Calu3 (cell line): ENCODE measurements at places on chromosomes 12 and 14. TPM values are rescaled to one million over a fixed set of nuclear protein-coding genes. Genes with fewer than 3 reads are reported as not detected.

The PTGDR gene
- total RNA-seq: not detected in 2 replicates

DNA sequence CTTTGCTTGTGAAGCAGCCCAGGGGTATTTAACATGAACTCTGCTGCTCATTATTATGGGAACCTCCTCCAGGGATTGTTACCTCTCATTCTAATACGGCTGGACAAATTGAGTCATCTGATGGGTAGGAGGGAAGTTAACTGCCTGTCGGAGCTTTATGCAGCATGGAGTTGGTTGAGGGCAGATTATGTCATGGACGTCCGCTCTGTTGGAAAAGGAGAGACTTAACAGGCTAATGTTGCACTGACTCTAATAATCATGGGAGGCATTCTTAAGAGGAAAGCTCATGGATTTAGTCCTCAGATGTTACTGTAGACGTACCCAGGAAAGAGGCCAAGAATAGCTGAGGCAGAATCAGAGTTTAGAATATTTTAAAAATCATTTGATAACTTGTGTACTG lies 9.9 kb downstream of the POP5 start:
- no peak for DNase-seq

- peak; percentile 72 for DNase-seq
Measured at GRCh38 chr14:96098309-96098998, 59.3 kb downstream of the C14orf132 start.

The DYRK4 gene
- total RNA-seq: 24.6 and 25.9 TPM in 2 replicates

DNA sequence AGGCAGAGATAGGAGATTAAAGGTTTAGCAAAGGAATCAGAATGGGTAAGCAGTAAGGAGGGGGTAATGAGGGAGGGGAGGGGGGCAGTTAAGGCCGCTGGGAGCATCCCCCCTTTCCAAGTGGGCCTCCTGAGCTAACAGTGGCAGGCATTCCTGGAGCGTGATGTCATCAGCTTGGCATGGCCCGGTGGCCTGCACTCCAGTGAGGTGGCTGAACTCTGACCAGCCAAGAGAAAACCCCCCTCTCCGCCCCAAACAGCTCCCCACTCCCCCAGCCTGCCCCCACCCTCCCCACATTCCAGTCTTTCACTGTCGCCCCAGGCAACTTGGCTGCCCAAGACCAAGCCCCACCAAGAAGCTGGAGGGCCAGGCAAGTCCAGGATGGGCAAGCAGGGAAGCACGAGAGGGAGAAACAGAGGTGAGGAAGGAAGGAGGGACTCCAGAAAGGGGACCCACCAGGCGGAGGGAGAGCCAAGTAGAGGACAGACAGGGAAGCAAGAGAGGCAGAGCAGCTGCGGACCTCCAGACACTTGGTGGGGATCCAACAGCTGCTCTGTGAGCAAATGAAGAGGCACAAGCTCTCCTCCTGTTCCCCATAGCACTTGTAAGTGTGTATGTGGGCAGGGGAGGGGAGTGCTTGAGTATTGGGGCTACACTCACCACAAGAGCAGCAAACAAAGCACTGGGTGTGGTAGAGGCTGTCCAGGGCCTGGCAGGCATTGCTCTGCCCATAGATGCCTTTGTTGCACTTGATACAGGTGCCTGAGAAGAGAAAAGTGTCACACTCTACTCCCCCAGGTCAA lies 4.5 kb downstream of the AJUBA start:
- peak; percentile 61 for DNase-seq

GRCh38 chr14:89415159-89415558 lies 1.9 kb downstream of the FOXN3 start:
- DNase-seq: no peak

The SVOP gene
- not detected in 2 replicates for total RNA-seq

DNA sequence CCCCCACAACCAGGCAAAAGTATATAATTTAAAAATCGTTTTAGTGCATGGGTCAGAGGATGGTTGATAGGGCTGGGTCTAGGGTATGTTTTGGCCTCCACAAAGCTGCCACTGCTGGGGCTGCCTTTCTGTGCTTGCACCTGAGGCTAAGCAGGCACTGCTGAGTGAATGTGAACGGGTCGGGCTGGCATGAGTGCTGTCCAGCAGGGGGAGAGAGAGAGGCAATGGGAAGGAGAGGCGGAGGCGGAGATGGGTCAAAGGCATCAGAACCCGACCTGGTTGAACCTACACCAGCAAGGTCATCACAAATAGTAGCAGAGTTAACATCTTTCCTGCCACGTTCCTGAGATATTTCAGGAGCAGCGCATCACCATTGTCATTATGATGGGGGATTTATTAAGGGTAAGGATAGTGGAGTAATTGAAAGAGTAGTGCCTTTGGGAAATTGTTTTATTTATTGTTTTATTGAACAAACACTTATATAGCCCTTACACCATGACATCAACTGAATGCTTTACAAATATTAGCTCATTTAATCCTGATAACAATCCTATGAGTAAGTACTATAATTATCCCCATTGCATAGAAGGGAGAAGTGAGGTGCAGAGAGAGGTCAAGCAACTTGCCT lies 5.8 kb upstream of the NRXN3 start:
- peak; percentile 64 for DNase-seq

- DNase-seq: no peak
Measured at GRCh38 chr14:101815994-101816393, 54.5 kb downstream of the PPP2R5C start.

- peak; percentile 69 for DNase-seq
Measured at GRCh38 chr14:99320105-99320572, 48.1 kb upstream of the BCL11B start.

The RHNO1 gene
- total RNA-seq: 55.6 and 64.8 TPM in 2 replicates

The TAPBPL gene
- 28.0 and 32.7 TPM in 2 replicates for total RNA-seq

The LRRC23 gene
- 6.0 and 8.3 TPM in 2 replicates for total RNA-seq

- DNase-seq: no peak
Measured at GRCh38 chr14:76752744-76753143, 8.5 kb upstream of the VASH1 start.

GRCh38 chr14:49670475-49670874 lies 17.5 kb downstream of the POLE2 start:
- no peak for DNase-seq

DNA sequence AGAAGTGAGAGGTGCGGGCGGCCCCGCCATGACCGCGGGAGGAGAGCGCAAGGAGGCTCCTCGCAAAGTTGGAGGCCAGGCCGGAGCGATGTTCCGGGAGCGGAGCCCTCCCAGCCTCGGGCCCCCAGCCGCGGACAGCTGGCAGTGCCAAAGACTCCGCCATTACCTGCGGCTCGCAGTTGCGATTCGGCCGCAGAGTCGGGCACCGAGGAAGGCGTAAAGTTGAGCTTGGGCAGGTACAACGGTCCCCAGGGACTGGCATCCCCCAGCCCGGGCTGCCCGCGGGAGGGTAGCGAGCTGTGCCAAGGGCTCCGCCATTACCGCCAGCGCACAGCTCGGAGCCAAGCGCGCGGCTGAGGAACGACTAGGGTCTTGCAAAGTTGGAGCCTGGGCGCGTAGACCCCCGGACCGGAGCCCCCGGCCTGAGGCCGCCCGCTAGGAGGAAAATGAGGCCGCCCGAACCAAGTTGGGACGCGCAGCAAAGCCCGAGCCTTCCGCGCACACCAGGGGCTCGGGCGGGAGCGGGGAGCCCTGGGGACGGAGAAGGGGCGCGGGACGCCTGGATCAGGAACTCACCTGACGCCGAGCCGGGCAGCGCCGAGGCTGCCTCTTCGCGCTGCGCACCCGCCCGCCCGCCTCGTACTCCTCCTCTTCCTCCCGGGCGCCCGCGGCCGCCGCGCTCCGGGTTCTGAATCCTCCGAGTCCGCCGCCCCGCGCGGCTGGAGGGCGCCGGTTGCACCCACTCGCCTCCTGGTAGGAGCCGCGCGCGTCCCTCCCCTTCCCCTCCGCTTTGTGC lies 677 bp downstream of the NOS1 start:
- no peak for DNase-seq

DNA sequence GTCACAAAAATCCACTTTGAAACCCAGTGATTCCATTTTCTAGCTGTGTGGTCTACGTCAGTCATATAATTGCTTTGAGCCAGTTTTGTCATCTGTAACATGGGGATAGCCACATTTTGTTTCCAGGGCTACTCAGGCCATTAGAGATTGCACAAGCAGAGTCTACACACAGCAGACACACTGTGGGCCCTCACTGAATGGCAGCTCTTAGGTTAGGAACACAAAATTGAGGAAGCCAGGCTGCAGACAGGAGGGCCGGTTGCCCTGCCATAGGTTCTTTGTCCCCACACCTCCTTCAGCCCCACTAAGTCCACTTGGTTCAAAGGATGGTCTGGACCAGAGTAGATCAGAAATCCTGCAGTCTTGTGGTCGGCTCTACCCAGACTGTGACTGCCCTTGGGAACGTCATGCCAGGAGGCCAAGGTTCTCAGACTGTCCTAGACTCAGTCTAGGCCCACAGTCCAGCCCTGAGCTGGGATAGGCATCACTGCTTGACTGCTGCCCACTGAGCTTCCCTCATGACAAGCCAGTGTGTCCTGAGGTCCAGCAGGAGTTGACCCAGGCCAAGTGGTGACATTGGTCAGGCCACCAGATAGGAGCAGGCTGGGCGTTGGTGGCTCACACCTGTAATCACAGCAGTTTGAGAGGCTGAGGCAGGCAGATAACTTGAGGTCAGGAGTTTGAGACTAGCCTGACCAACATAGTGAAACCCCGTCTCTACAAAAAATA lies 3.8 kb upstream of the MYH7 start:
- DNase-seq: no peak

DNA sequence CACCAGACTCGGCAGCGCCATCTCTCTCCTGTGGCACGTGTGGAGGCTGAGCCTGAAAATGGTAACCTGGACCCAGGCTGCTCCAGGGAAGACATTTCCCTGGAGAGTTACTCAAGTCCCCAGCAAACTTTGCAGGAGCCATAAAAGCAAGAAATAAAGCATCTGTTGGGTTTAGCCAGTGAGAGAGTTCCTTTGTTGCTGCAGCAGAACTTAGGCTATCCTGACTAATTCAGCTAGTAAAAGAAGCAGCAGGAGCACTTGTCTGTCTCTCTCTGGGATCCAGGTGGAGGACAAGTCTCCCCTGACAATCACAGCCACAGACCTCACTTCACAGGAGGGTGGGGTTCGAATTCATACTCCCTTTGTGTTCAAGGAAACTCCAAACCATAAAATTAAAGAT lies 79.2 kb upstream of the DIO3 start:
- DNase-seq: no peak

The GALNT6 gene
- total RNA-seq: 34.0 and 45.3 TPM in 2 replicates

DNA sequence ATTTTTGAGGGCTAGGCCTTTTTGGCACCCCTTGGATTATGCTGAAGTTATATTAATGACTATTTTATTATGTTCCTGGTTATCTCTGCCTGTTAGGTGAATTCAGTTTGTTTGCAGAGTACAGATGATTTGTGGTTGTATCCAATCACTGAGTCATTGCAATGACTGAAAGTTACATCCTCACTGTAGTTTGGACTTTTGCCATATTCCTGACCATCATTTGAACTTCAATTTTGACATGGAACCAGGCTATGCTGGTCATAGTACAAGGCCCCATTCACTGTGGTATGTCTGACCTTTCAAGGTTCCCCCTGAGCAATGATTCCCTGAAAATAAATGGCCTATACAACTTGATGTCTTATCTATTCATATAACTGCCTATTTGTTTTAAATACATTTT lies 621.0 kb downstream of the CCER1 start:
- DNase-seq: no peak

The TSHR gene
- total RNA-seq: not detected in 2 replicates

GRCh38 chr12:15494329-15495046 lies 172.2 kb downstream of the PTPRO start:
- no peak for DNase-seq

The RASSF8 gene
- 17.4 and 26.6 TPM in 2 replicates for total RNA-seq

The LIN7A gene
- 0.73 and 3.2 TPM in 2 replicates for total RNA-seq

The CLMN gene
- total RNA-seq: 104 and 111 TPM in 2 replicates

DNA sequence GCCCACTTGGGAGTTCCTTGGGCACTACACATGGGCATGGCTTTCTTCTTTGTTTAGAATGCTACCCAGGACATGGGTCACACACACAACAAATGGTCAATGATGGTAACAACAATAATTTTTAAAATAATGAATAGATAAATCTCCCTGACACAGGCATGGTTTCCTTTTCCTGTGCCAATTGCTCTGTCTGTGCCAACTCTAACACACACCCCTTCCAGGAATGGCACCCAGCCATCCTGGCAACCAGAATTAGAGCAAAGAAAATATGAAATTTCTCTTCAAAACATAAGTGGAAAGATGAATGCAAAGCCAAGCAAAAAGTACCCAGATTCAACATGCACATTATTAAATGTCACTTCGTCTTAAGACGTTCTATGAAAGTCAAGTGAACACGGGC lies 104.9 kb upstream of the SOX5 start:
- DNase-seq: no peak

- DNase-seq: no peak
Measured at GRCh38 chr14:100405760-100406455, 82.8 kb downstream of the SLC25A47 start.

- no peak for DNase-seq
Measured at GRCh38 chr14:95442016-95442632, 74.3 kb downstream of the SYNE3 start.

GRCh38 chr12:45231515-45232145 lies 15.7 kb downstream of the ANO6 start:
- no peak for DNase-seq

GRCh38 chr14:97057238-97058073 lies 260.3 kb downstream of the VRK1 start:
- no peak for DNase-seq

DNA sequence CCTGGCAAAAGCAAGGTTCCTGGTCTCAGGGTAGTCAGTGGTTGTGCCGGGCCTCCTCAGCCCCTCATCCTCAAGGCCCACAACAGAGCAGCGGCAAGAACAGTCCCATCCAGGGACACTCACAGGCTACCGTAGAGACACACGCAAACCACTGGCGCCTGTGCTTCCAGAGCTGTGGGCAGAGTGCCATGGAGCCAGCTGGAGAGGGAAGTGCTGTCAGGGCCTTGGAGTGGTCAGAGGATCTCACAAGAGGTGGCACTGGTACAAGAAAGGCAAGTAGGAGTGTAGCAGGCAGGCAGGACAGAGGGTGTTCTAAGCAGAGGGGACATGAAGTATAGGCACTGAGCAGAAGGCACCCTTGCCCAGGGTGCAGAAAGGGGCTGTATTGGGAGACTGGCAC lies 34.6 kb downstream of the ANKRD9 start:
- DNase-seq: no peak

GRCh38 chr14:101363880-101364391 lies 197.4 kb upstream of the DIO3 start:
- no peak for DNase-seq

GRCh38 chr12:76332606-76333005 lies 15.6 kb downstream of the BBS10 start:
- no peak for DNase-seq
